Skeletal muscle tissue (tissue), 5 donors: ENCODE measurements at places on chromosomes 3 and 15. TPM values are rescaled to one million over a fixed set of nuclear protein-coding genes. Genes with fewer than 3 reads are reported as not detected.

The GOLGA6A gene
- total RNA-seq = 1.0 TPM

The ANKRD63 gene
- total RNA-seq = not detected

The SLC2A2 gene
- total RNA-seq = not detected

The CCR1 gene
- 3.7 TPM for total RNA-seq

The GRAMD1C gene
- total RNA-seq = 1.6 TPM

The GXYLT2 gene
- total RNA-seq = 31.8 TPM

The LEKR1 gene
- total RNA-seq = 0.52 TPM

The MST1R gene
- 2.6 TPM for total RNA-seq

The EAF2 gene
- 12.5 TPM for total RNA-seq

The BNC1 gene
- 1.6 TPM for total RNA-seq

The WDR72 gene
- under 0.01 TPM for total RNA-seq

The GOLGA6L7 gene
- not detected for total RNA-seq

The CFAP100 gene
- not detected for total RNA-seq

The PIERCE2 gene
- 0.52 TPM for total RNA-seq

The BTLA gene
- total RNA-seq = under 0.01 TPM

The DNAH12 gene
- total RNA-seq = 0.52 TPM

The CLDN16 gene
- under 0.01 TPM for total RNA-seq

The MUSTN1 gene
- 35.5 TPM for total RNA-seq

The ATP2B2 gene
- 3.7 TPM for total RNA-seq

The MELTF gene
- 8.9 TPM for total RNA-seq

The EPHB3 gene
- 27.7 TPM for total RNA-seq

The DUOXA2 gene
- not detected for total RNA-seq

The BDH1 gene
- total RNA-seq = 2.6 TPM

The NR2F2 gene
- total RNA-seq = 12.0 TPM

The TBC1D23 gene
- 45.9 TPM for total RNA-seq

The TSC22D2 gene
- total RNA-seq = 12.0 TPM

The GATM gene
- total RNA-seq = 309 TPM

The LRTM1 gene
- 106 TPM for total RNA-seq

The LTK gene
- total RNA-seq = 4.2 TPM

The TM4SF4 gene
- total RNA-seq = not detected

The PYDC2 gene
- total RNA-seq = not detected

The LYZL4 gene
- total RNA-seq = not detected

The RASGRF1 gene
- total RNA-seq = not detected

The TNFAIP8L3 gene
- total RNA-seq = 2.1 TPM

The FANCD2OS gene
- not detected for total RNA-seq

The SPATA12 gene
- not detected for total RNA-seq

The PLA2G4B gene
- total RNA-seq = 1.6 TPM

The NPAP1 gene
- not detected for total RNA-seq

The CHRFAM7A gene
- 2.1 TPM for total RNA-seq

The FBXW12 gene
- 0.52 TPM for total RNA-seq

The RPL29 gene
- total RNA-seq = 1,532 TPM

The TMEM39A gene
- total RNA-seq = 45.9 TPM

The ADCY5 gene
- total RNA-seq = 6.8 TPM

The ONECUT1 gene
- total RNA-seq = not detected

The TMOD3 gene
- total RNA-seq = 19.8 TPM

The ECE2 gene
- not detected for total RNA-seq

The BCL2A1 gene
- total RNA-seq = 1.0 TPM

The CA12 gene
- total RNA-seq = 1.6 TPM

The HRH1 gene
- total RNA-seq = 5.2 TPM

The NTRK3 gene
- total RNA-seq = 6.8 TPM

The SCG5 gene
- total RNA-seq = 8.4 TPM

The PRKCI gene
- total RNA-seq = 21.9 TPM

The GP5 gene
- total RNA-seq = under 0.01 TPM
